Mesangial cell (primary cell): ENCODE measurements at places on chromosomes 5 and 9. TPM values are rescaled to one million over a fixed set of nuclear protein-coding genes. Genes with fewer than 3 reads are reported as not detected.

The CDKN2A gene
- 36.5 and 50.0 TPM in 2 replicates for total RNA-seq

The RASA1 gene
- total RNA-seq, result 21.3 and 27.5 TPM in 2 replicates

The ELOVL7 gene
- 1.1 and 5.8 TPM in 2 replicates for total RNA-seq

The SPATA31E1 gene
- total RNA-seq, result not detected in 2 replicates

The SPOCK1 gene
- total RNA-seq, result 12.9 and 21.5 TPM in 2 replicates
